ENCODE measurements at places on chromosomes 2 and 18.

GRCh38 chr2:172102391-172103359 is at the start of gene DLX2:
DLX2 (minus strand) TSS chr2:172102900; CDS start chr2:172102538, 362 bp downstream.
- no peak for DNase-seq

DNA sequence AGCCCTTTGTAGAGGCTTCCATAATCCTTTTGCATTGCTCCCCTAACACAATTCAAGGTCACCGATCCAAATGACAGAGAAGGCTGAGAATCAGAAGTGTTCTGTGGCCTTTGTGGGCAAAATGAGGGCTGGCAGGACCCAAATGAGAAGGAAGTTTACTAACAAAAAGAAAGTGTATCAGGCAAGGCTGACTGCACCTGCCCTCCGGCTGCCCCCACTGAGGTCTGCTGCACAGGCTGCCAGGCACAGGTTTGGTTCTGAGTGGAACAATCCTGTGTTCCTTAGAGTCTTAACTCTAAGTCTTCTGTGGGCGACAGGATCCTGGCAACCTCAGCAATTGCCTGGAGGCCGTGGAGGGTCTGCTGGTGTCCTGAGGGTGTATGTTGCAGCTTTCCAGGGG is 568.5 kb downstream of the CMPK2 start:
- no peak for DNase-seq

GRCh38 chr2:46230115-46230571 is 67.1 kb upstream of the EPAS1 start:
- no peak for DNase-seq

- no peak for DNase-seq
Observed at GRCh38 chr2:46873604-46874068, 42.0 kb downstream of the MCFD2 start.

DNA sequence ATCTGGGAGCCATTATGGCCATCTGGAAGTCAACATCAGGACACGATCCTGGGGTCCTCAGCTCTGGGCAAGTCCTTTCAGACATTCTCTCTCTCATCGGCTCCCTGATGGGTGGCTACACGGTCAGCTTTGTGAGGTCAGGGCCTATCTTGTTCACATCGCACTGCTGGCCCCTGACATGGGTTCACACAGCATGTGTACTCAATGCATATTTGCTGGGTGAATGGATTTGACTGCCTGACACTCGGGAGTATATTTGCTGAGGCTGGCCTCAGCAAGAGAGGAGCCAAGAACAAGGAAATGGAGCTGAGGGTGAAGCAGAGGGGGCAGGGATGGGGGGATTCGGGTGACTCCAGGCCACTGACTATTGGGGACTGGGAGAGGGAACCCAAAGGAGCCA is 50.5 kb downstream of the SLC4A5 start:
- no peak for DNase-seq

GRCh38 chr2:25372405-25373268 is 30.9 kb upstream of the DNMT3A start:
- DNase-seq, result no peak

DNA sequence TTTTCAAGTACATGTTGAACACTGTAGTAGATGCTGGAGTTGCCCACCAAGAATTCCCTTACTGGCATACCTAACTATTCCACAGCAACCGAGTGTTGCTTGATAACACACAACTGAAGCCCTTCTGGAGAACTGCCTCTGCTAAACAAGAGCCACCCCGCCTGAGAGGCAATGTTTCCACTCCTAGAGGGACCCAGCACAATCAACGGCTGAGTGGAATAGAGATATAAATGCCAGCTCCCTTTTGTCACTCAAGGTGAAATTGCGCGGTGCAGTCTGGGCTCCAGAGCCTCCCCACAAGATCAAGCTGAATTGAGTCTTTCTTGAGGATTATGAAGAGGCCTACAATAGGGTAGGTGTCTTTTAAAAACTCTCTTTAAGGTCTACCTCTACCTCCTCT is 49.1 kb upstream of the SCN9A start:
- no peak for DNase-seq

DNA sequence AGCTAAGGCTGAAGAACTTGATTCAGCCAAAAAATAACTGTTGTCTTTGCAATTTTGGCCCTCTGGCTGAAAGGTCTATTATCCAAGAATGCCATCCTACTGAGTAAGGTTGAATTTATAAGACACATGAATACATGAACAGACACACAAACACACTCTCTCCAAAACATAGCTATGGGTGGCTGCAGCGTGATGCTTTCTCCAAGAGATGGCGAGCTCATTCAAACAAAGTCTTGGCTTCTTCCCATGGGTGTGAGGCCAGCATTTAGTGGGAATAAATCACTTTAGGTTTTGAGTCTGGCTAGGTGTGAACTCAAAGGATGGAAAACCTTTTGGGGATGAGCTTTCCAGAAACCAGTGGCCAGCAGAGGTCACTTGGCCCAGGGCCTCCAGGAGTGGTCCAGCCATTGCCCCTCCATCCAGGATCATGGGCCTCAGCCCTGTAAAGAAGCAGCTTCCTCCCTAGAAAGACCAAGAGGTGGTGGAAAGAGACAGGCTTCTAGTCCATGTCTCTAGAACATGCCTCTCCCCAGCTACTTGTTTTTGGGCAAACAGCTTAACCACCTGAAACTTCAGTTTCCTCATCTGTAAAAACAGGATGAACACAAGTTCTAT is 11.0 kb upstream of the OSR1 start:
- no peak for DNase-seq

GRCh38 chr18:21656402-21656801 is 44.3 kb downstream of the SNRPD1 start:
- no peak for DNase-seq

DNA sequence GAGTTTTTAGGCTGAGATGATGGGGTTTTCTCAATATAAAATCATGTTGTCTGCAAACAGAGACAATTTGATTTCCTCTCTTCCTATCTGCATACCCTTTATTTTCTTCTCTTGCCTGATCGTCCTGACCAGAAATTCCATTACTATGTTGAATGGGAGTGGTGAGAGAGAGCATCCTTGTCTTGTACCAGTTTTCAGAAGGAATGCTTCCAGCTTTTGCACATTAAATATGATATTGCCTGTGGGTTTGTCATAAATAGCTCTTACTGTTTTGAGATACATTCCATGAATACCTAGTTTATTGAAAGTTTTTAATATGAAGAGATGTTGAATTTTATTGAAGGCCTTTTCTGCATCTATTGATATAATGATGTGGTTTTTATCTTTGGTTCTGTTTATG is 181.8 kb downstream of the GBX2 start:
- no peak for DNase-seq

GRCh38 chr2:22912398-22912797 is 472.6 kb upstream of the KLHL29 start:
- no peak for DNase-seq

DNA sequence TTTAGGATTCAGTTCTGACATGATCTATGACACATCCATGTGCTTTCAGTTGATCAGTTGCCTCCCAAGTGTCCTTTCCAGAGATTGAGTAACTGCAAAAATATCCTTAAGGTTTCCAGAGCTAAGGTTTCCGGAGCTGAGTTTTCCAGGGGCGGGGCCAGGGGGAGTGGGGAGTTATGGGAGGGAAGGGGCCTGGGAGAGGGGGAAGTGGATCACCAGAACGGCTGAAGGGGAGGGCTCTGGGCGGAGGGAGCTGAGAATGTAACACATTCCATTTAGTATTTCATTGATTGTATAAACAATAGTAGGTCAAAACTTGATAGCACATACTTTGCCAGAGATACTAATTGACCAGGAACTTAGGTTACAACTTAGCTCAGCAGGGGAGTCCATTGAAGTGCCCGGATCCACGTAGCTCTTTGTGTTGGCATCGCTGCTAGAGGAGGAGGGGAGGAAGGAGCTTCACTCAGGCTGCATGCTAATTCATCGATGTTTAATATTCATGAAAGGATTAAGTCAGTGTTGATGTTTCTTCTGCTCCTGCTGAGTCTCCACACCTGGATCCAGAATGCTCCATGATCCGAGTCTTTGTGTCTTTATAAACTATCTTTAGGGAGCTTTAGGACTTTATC is 289.8 kb downstream of the ALPK2 start:
- no peak for DNase-seq

DNA sequence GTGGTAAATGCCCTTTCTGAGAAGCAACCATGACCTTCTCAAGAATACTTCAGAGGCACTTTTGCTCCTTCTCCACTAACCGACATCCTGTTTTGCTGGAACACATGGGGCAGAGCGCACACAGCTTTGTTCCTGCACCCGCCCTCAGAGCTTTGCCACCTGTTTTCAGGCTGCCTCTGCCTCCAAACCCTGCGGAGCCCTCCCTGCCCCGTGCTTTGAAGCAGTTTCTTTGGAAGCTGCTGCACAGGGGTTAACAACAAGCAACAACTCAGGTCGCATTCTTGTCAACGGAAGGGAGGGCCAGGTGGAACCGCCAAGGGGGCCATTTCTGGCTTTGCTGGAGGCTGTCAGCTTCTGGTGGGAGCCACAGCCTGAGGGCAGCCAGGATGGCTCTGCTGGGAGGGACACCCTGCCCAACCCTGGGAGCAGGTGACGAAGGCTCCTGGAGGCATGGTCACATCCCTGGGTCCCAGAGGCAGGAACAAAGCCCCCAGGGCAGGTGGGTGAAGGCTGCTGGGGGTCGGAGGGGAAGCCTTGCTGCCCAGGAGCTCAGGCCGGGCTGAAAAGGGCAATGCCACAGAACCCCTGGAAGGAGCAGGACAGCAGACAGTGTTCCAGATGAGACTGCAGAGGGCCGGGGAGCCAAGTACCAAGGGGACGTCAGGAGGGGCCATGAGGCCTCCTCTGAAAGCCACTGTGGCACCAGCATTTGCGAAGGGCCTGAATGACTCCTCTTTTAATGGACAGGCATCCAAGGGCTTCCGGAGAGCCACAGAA is 46.8 kb downstream of the MRPS5 start:
- DNase-seq, result peak; percentile 51

- DNase-seq, result no peak
Observed at GRCh38 chr2:127726158-127726880, 25.0 kb downstream of the SFT2D3 start.

DNA sequence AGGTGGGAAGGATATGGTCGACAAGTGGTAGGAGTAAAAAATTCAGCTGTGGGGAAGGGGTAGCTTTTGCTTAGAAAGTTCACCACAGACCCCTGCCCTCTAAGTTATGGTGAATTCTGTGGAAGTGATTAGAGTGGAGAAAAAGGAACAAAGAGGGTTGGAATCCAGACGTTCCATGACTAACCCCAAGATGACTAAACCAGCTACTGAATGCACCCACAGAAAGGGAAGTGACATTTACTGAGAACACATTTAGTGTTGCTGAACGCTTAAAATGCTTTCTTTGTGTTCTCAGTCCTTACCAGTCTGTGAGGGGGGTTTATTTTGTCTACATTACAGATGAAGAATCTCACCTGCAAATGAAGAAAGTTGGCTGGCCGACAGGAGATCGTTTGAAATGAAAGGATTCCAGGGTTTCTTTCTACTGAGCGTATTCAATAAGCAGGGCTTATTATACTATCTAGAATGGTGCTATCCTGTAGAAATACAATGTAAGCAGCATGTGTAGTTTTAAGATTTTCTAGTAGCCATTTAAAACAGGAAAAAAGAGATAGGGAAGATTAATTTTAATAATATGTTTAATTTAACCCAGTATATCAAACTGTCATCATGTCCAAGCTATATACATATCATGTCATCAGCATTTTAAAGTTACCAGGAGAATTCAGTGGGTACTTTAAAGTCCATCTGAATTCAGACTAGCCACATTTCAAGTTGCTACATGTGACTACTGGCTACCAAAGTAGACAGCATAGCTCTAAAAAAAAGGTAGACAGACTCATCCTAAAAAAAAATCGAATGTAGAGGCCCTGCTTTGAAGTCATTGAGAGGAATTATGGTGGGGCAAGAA is 60.1 kb downstream of the LIMS1 start:
- no peak for DNase-seq

DNA sequence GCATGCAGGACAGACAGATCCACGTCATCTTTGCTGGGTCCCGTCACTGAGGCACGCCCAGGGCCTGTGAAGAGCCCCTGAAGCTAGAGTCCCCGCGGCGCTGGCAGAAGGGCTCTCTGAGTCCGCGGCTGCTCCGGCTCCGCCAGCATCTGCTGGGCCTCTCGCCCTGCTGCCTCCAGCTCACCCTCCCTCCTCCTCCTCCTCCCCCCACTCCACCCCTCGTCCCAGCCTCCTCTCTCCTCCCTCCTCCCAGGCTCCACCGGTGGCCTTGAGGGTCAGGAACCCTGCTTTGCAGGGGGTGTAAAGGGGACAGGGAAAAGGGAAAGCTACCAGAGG is at the start of gene TNS1:
TSS of gene TNS1 (minus strand) at position 151 of the 336 bp plus-strand sequence. CDS start at position 28, 123 bp downstream.
- DNase-seq, result no peak

- DNase-seq, result no peak
Observed at GRCh38 chr18:77433076-77433475, 183.4 kb downstream of the GALR1 start.

DNA sequence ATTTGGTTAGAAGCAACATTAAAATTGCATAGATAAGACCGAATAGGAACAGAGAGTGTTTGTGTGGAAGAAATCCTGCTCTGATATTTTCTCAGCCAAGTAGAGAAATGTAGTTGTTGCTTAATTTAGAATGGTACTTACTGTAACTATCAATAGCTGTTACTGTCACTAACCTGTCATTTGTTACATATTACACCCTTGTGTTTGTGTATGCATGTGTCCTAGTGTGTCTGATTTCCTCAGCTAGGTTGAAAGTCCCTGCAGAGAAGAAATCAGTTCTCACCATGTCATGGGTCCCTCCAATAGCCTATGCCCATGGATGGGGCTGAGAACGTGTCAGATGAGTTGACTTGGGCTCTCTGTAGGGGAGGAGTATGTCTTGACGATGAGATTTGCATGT is 94.4 kb downstream of the SPTBN1 start:
- DNase-seq, result no peak

- DNase-seq, result no peak
Observed at GRCh38 chr18:8519102-8519501, 90.1 kb upstream of the RAB12 start.

DNA sequence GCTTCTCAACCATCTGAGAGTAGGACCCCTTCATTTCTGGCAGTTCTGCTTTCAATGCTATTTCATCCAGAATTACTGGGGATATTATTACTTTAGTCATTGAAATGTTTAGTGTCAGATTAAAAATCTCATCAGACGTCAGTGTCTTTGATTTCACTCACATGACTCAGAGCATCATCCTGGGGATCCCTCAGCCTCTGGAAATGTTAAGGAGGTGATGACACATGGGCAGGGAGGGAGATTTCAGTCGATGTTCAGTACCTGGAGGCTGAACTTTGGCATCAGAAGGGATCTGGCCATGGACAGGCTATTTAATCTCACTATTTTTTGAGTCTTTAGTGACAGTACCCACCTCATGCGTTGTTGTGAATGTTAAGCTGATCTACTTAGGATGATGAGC is 39.1 kb downstream of the OSBPL6 start:
- no peak for DNase-seq
